ENCODE measurements at places on chromosomes 7 and 10. TPM values are rescaled to one million over a fixed set of nuclear protein-coding genes. Genes with fewer than 3 reads are reported as not detected.

GRCh38 chr7:79515358-79515757 lies 61.9 kb upstream of the MAGI2 start:
- DNase-seq = no peak

GRCh38 chr10:58691528-58691927 lies 178.9 kb downstream of the BICC1 start:
- no peak for DNase-seq

GRCh38 chr7:75951506-75951905 lies 36.6 kb downstream of the POR start:
- no peak for DNase-seq

DNA sequence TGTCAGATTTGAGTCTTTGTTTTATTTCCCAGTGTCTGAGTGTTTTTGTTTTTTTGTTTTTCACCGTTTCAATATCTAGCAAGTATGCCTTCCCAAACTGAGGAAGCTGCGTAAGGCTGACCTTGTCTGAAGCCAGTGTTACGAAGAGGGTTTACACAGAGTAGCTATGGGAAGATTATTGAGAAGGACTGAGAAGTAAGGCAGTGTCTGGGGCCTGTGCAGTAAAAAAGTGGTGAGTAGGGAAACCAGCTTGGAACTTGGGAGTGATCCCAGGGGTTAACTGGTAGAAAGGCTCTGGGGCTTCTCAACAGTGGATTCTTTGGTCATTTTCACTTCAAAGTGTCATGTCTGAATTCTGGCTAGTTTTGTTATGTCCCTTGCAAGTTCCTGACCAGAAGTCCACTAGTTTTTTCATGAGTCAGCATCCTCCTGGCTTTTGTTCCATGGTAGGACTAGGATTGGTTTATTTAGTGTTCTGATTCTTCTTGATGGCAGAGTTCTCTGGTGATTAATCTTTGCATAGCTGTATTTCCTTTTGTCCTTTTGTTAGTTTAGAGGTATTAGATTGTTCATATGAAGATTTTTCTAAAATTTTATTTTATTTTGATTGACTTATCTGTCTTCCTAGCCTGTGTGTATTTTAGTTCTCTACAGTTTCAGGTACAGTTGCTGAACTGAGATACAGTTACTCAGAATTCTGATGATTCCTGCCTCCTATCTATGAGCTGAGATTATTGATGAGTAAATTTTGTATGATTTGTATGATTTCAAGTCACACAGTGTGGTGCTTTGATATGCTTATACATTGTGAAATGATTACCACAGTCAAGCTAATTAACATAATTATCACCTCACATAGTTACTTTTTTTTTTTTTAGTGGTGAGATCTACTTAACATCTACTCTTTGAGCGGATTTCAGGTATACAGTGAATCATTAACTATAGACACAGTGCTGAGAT lies 19.0 kb downstream of the GARS1 start:
- no peak for DNase-seq

The TRPV6 gene
- total RNA-seq = 0.80 TPM

The GGCT gene
- 104 TPM for total RNA-seq

The C10orf62 gene
- total RNA-seq = not detected

The GIMAP2 gene
- total RNA-seq = not detected

All from GM23338 (cell line).